NCI-H146 (cell line): ENCODE measurements at places on chromosomes 6 and 20.

DNA sequence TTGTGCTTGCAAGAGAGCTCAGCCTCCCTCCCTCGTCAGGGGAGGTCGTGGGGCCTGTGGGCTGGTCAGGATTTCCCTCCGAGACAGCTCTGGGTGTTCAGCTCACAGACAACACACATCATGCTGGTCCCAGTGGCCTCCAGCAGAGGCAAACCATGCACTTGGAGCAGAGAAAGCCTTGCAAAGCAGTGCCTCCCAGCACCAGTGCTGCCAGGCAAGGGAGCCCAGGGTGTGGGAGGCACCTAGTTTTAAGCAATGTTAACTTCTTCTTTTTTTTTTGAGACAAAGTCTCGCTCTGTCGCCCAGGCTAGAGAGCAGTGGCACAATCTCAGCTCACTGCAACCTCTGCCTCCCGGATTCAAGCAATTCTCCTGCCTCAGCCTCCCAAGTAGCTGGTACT is 34.0 kb upstream of the INSM1 start:
- no peak for DNase-seq

GRCh38 chr6:30799210-30799609 is 54.9 kb upstream of the IER3 start:
- peak; percentile 47 for DNase-seq

DNA sequence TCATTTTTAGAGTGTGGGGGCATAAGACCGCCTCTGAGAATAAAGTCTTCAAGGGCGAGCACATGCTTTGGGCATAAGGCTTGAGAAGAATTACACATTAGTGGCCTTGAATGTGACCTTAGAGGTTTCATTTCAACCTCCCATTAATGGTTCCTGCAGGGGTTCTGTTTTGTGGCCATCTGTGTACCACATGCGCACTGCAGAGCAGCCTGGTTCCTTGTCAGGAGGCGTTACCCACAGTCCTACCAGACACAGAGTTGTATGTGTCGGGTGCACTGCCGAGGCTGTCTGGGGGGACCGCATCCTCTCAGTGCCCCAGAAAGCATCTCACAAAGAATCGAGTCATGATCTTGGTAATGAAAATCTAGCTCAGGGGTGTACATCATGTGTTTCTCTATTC is 115.7 kb downstream of the B3GAT2 start:
- DNase-seq = no peak

- DNase-seq = no peak
Measured at GRCh38 chr20:63159826-63160640, 55.9 kb downstream of the YTHDF1 start.

DNA sequence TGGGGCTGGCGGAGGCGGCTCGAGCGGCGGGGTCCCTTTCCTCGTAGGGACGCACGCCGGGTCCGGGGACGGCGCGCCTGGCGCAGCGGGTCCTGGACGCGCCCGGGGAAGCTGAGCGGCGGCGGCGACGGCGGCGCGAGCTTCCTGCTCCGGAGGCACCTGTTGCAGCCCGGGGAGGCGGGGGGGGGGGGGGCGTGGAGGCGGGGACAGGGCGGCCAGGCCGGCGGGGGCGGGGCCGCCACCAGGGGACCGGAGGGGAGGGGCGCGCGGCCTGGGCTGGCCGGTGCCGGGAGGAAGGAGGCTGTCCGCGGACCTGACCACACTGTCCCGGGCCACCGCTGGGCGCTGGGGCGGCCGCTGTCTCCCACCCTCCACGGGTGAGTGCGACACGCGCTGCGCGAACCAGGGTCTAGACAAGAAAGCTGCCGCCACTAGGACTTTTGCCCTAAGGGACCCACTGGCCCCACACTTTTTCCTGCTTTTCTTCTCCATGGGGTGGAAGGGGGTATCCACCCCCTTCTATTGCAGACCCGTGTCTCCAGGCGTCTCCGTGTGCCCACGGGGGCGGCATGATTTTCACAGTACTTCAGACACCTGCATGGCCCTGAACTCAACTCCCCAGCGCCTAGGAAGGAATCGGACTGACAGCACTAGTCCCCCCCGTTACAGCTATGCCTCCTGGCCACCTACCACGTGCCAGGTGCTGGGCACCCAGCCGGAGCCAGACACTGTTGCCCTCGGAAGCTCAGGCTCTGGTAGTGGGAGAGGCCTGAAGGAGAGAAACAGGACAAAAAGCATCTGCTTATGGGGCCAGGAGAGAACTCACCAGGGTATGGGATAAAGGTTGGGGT is at the start of gene NFATC2:
Gene NFATC2 (minus strand): TSS at position 149 of the 851 bp plus-strand sequence. CDS start 220 bp downstream, outside the sequence.
- peak; percentile 61 for DNase-seq
